Cerebellum (tissue), 4 donors: ENCODE measurements at places on chromosomes 11 and 22.

DNA sequence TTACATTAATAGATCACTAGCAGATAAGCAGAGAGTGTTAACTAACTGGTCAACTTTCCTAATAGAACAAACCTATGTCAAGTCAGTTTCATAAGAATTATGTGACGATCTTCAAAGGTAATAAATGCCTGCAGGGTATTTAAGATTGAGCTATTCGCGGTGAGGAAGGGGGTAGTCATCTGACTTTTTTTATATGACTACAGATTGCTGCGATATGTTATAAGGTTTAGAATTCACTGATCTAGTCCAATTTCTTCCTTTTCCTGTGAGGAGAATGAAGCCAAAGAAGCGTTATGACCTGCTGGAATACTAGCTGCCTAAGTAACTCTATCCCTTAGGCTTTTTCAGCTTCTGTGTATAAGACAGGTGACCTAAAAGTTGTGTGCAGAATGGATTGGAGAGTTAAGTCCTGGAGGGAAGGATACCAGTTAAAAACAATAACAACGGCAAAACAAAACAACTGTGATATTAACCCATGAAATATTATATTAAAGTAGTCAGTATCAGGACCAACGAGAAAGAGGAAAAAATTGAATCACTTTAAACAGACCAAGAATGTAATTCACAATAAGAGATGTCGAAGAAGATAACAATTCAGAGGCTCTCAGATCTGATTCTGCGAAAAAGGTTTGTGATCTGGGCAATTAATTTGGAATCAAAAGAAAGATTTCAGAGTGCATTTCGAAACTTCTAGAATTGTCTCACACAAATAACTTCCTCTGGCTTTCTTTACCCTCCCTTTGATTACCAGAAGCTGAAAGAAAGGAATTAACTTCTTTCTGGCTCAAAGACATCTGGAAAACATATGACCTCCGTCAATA, 630 bp downstream of the CASP4 start:
- DNase-seq, result no peak

- DNase-seq, result no peak
Observed at GRCh38 chr22:22039286-22040074, 56.9 kb upstream of the TOP3B start.

DNA sequence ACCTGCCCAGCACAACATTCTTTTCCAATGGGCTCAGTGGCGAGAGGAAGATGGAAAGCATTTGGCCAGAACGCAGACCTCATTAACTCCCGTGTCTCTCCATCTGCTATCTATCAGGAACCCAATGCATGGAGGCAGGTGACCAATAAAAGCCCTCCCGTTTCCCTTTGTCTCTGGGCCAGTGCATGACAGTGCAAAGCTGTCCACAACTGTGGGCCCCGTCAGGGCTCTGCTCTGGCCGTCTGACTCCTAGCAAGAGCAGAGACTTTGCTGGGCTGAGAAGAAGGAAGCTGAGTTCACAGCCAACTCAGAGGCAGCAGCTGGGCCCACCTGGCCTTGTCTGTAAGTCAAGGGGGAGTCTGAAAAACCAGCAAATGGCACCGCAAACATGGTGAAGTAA, 177.8 kb downstream of the TENM4 start:
- peak; percentile 61 for DNase-seq

- no peak for DNase-seq
Observed at GRCh38 chr22:50476868-50477267, 2.0 kb upstream of the SBF1 start.

DNA sequence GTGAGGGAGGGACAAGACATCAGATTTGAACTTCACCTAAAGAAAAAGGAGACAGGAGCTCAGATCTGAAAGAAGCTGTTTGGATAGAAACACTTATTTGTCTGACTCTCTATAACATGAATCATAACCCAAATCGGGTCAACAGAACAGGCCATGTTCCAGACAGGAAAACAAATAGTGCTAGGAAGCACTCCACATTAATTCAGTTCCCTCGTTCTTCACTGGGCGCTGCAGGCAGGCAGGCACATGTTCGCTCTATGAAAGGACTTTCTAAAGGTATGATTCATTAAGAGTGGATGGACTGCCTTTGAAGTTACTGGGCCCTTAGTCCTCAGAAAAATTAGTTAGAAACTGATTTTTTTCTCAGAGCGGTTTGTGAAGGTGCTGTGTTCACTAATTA, 137.5 kb upstream of the TRPC6 start:
- no peak for DNase-seq

GRCh38 chr11:19814421-19814820, 101.8 kb downstream of the NAV2 start:
- no peak for DNase-seq

GRCh38 chr11:12798609-12799011, 124.4 kb downstream of the TEAD1 start:
- DNase-seq, result no peak

- no peak for DNase-seq
Observed at GRCh38 chr22:23522623-23523251, 57.4 kb downstream of the IGLL1 start.

DNA sequence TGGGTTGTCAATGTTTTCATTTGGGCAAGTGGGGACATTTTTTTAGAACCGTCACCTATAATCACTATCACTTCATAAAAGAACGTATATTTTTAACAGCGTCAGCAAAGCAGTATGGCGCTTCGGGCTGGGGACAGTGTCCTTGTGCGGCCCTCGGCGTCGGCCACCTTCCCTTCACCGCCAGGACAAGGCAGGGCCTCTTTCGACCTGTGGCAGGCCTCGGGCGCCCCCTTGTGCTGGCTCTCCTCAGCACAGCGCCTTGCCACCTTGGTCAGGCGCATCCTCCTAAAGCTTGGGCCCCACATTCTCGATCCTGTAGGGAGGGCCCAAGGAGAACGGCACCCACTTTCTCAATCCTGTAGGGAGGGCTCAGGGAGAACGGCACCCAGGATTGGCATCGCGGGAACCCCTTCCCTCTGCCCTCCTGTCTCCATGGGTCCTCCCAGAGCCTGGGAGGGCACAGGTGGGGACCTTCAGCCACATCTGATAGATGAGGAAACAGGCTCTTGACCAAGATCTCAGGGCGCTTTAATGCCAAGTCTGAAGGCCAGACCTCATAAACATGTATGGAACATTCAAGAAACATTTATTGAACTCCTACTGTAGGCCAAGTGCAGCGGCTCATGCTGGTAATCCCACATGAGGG, 11.5 kb upstream of the FADD start:
- no peak for DNase-seq

DNA sequence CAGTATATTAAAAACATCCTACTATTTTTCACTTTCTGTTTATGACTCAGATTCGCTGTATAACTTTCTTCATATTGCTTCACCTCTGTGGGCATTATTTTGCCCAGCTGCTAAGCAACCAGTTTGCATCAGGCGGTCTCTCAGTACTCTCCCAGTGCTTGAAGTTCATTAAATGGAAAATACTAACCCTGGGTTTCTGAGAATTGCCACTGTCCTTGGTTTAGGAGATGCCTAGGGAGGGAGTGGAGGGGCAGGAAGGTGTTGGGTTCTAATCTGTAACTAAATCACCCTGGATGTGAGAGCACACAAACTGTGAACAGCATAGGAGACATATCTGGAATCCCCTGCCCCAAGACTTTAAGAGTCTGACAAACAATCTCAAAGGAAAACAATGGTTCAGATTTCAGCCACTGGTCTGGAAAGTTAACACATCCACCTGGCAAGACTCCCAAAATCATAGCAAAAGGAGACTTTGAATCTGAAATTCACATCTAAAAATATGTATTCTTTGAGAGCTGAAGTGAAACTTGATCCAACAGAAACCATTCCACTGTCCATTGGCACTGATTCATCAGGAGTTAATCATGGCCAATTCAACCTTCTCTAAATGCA, 540.0 kb downstream of the SOX6 start:
- DNase-seq, result no peak

DNA sequence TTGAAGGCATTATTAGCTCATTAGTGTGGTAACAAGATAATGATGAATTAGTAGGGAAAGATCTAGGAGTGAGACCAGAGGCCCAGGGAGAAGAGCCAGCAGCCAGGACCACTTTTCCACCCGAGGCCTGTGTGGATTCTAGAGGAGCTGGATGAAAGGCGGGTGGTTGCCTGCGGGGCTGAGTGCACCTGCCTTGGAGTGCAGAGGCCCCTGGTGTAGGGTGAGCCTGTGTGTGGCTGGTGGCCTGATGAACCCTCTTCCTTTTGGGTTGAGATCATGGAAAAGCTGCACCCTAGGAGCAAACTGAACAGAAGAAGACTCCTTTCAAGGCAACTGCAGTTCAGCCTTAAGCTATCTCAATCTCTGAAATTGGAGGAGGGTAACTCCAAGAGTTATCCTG, 5.9 kb upstream of the TP53AIP1 start:
- DNase-seq, result no peak

DNA sequence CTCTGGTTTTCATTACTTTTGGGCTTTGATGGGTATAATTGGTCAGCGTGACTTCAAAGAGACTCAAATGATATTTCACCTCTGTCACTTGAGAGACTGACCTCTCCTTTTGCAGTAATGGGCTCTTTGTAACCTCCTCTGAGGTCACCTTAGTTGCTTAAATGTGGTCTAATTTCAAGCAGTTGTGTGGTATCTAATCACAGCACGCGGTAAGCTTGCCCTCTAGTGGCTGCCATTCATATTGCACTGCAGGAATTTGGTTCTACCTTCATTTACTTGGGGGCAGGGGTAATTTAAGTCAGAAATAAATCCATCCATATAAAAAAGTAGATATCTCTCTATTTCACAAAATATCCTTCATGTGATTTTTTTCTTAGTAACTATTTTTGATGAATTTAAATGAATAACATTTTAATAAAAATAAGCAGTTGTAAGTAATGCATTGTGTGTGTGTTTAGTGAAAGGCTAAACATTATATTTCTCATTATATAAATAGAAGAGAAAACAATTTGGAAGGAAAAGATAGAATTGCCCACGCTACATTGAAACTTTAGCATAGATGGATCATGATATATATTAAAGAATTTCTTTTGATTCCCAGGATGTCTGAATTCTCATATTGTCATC, 55.0 kb upstream of the ANO3 start:
- DNase-seq, result peak; percentile 21
